Activated CD8-positive, alpha-beta memory T cell treated with anti-CD3 and anti-CD28 coated beads, Interleukin-2, amount 10 ng/mL, durations not matched to agents 7 days and 5 days (primary cell): ENCODE measurements at places on chromosomes 5 and 9. TPM values are rescaled to one million over a fixed set of nuclear protein-coding genes. Genes with fewer than 3 reads are reported as not detected.

The SURF4 gene
- 304 TPM for total RNA-seq

The SHOC1 gene
- total RNA-seq: not detected

GRCh38 chr5:179805529-179806249 lies 977 bp downstream of the MGAT4B start:
- H3K36me3 ChIP-seq: peaks cover 6% of the 10 kb centered on the region
- peak overlapping the region; percentile 76 for H3K4me3 ChIP-seq
- peaks cover 34% of the 10 kb centered on the region for H3K4me1 ChIP-seq
- H3K27me3 ChIP-seq: no peaks in the 10 kb centered on the region

GRCh38 chr5:33725806-33726205 lies 166.0 kb downstream of the ADAMTS12 start:
- H3K36me3 ChIP-seq: no peaks in the 10 kb centered on the region
- H3K27ac ChIP-seq: no peak overlapping the region
- H3K4me3 ChIP-seq: no peak overlapping the region
- H3K27me3 ChIP-seq: no peaks in the 10 kb centered on the region
- H3K4me1 ChIP-seq: no peaks in the 10 kb centered on the region

GRCh38 chr9:14205463-14205862 lies 108.5 kb downstream of the NFIB start:
- no peaks in the 10 kb centered on the region for H3K36me3 ChIP-seq
- DNase-seq: no peak
- no peaks in the 10 kb centered on the region for H3K4me1 ChIP-seq
- no peaks in the 10 kb centered on the region for H3K27me3 ChIP-seq
- no peak overlapping the region for H3K4me3 ChIP-seq
- H3K27ac ChIP-seq: no peak overlapping the region

- H3K4me3 ChIP-seq: no peak overlapping the region
- no peak overlapping the region for H3K27ac ChIP-seq
- no peak for DNase-seq
- peaks cover 61% of the 10 kb centered on the region for H3K4me1 ChIP-seq
Measured at GRCh38 chr5:68290847-68291246, 75.3 kb downstream of the PIK3R1 start.

- no peak overlapping the region for H3K4me3 ChIP-seq
- peaks cover 7% of the 10 kb centered on the region for H3K27me3 ChIP-seq
- DNase-seq: no peak
Measured at GRCh38 chr5:178387856-178388190, 155.2 kb upstream of the PHYKPL start.

DNA sequence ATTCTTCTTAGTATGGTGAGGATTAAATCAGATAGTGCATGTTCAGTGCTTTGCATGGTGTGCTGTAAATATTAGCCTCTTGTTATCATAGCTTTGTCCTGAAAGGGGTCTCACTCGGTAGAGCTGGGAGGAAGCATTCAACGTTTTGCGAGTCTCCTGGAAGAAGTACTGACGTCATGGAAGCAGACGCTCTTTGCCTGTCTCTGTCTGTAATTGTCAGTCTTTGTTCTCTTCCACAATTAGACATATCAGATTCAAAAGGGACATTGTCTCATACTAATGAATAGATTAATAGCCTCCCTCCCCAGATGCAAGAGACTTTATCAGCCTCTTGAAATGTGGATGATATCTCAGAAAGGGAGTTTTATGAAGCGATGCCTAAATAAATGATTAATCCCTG lies 91.8 kb upstream of the CXCL14 start:
- H3K27ac ChIP-seq: no peak overlapping the region
- peaks cover 21% of the 10 kb centered on the region for H3K27me3 ChIP-seq
- no peaks in the 10 kb centered on the region for H3K36me3 ChIP-seq
- no peak for DNase-seq
- H3K4me1 ChIP-seq: peaks cover 4% of the 10 kb centered on the region
- H3K4me3 ChIP-seq: no peak overlapping the region

- no peak overlapping the region for H3K4me3 ChIP-seq
- H3K27me3 ChIP-seq: peaks cover 18% of the 10 kb centered on the region
- H3K36me3 ChIP-seq: no peaks in the 10 kb centered on the region
- peaks cover 3% of the 10 kb centered on the region for H3K4me1 ChIP-seq
- H3K27ac ChIP-seq: no peak overlapping the region
Measured at GRCh38 chr5:1112596-1113331, 901 bp upstream of the SLC12A7 start.

The ANKRD31 gene
- total RNA-seq: 0.26 TPM
